Stimulated activated CD4-positive, alpha-beta T cell treated with anti-CD3 and anti-CD28 coated beads, Interleukin-4, amount 100 ng/mL, for 4 hours (primary cell): ENCODE measurements at places on chromosomes 13 and 19.

GRCh38 chr19:5298471-5298901 is 42.1 kb downstream of the PTPRS start:
- no peak for DNase-seq

- no peak for DNase-seq
These were observed 316.0 kb upstream of the ARGLU1 start for GRCh38 chr13:106883976-106884375.

- DNase-seq, result no peak
These were observed 34.9 kb upstream of the ZNF83 start for GRCh38 chr19:52673014-52673413.

DNA sequence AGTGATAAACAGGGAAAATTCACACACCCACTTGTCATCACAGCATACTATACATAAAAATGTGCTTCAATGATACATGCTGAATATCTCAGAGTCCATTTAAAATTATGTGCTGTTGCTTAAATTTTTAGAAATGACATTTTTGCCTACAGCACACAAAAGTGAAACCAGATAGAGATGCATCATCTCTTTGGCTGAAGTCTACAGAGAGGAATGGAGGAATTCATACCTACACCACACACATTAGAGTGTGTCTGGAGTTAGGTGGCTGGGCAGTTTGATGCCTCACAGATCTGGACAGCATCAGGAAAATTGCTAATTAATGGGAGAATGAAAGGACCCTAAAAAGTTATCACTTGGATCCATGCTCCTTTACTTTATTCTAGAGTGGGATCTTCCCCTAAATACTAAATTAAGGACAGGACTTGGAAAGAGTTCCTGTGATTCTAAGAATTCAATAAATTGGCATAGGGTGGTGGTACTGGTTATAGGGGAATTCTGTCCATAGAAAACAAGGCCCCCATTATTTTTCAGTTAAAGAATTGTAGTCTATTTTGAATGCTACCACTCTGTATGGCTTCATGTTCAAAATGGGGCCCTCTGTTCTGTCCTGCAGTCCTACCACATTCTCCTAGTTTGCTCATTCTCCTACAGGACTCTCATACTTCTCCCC is 41.3 kb downstream of the RCBTB2 start:
- no peak for DNase-seq

- DNase-seq, result no peak
These were observed 1017.4 kb downstream of the EFNB2 start for GRCh38 chr13:105518086-105518485.

- DNase-seq, result peak; percentile 6
These were observed 446.4 kb downstream of the COG6 start for GRCh38 chr13:40101708-40102359.

GRCh38 chr19:18251587-18252369 is 22.5 kb downstream of the IQCN start:
- peak; percentile 77 for DNase-seq

DNA sequence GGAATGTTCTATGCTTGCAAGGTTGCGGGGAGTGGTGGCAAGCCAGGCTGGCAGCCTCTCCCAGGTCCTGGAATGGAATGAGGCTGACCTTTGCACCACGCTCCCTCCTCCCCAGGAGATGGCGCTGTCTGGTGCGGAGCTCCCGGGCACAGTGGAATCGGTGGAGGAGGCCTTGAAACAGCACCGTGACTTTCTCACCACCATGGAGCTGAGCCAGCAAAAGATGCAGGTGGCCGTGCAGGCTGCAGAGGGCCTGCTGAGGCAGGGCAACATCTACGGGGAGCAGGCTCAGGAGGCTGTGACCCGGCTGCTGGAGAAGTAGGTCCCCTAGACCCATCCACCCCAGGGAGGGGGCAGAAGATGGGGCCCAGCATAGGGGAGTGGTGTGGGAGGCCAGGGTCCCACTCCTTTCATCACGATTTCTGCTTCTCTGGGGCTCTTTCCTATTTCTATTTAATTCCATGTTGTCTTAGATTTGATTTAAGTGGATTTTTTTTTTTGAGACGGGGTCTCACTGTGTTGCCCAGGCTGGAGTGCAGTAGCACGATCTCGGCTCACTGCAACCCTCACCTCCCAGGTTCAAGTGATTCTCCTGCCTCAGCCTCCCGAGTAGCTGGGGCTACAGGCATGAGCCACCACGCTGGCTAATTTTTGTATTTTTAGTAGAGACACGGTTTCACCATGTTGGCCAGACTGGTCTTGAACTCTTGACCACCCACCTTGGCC is 53.2 kb upstream of the SHKBP1 start:
- peak; percentile 16 for DNase-seq

GRCh38 chr13:44142540-44142867 is 231.1 kb upstream of the SERP2 start:
- no peak for DNase-seq

DNA sequence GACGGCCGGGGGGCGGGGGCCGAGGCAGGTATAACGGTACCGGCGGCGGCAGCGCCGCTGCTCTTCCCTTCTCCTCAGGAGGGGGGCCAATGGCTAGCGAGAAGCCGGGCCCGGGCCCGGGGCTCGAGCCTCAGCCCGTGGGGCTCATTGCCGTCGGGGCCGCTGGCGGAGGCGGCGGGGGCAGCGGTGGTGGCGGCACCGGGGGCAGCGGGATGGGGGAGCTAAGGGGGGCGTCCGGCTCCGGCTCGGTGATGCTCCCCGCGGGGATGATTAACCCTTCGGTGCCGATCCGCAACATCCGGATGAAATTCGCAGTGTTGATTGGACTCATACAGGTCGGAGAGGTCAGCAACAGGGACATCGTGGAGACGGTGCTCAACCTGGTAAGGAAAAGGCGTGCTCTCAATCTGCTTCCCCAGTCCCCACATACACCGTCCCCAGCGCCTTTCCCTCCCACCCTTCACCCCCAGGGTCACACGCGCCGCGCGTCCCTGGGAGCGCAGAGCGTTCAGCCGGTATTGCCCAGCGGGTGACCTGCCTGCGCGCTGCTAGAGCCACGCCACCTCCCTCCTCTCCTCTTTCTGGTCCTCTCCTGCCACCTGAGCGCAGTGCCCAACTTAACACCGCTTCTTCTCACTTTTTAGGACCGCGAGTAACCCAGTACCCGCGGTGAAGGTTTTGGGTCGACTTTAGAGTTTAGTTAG is 814 bp downstream of the NBEA start:
- no peak for DNase-seq

DNA sequence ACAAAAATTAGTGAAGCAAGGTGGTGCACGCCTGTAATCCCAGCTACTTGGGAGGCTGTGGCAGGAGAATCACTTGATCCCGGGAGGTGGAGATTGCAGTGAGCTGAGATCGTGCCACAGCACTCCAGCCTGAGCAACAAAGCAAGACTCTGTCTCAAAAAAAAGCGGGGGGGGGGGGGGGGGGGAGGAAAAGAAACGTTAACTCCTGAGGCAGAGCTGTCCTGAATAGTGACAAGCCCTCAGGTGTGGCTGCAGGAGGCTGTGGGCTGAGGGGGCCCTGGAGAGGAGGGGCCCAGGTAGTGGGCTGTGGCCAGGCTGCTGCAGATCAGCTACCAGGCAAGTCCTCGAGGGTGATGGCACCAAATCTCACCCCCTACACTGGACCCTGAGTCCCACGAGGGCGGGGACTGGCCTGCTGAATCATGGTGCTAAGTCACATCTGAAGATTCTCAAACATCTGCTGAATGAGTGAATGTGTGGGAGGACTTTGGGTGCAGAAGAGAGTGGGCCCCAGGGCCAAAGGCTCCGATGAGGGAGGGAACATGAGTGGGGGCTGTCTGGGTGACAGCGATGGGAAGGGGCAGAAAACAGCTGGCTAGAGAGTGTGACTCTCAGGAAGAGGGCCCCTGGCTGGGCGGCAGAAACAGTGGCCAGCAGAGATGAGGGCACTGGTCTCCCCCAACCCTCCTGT is 24.6 kb upstream of the ATP1A3 start:
- no peak for DNase-seq

DNA sequence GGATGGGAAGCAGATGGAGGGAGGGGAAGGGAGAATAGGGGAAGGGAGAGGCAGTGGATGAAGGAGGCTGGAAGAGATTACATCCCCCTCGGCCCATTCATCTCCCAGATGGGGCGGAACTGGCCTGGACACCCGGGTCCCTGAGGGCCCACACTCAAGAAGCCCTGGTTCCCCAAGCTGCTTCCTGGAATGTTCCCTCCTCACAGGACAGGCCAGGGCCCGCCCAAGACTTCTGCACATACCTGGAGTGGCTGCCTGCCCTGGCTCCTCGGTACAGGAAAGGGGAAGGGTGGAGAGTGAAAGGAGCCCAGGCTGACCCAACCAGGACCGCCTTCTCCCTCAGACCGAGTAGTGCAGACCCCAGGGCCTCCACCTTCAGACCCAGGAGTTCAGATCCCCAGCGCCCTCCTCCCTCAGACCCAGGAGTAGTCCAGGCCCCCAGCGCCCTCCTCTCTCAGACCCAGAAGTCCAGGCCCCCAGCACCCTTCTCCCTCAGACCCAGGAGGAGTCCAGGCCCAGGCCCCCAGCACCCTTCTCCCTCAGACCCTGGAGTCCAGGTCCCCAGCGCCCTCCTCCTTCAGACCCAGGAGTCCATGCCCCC is 489 bp downstream of the NTF4 start:
- DNase-seq, result no peak

- peak; percentile 54 for DNase-seq
These were observed 713 bp downstream of the KRI1 start for GRCh38 chr19:10565028-10565566.

GRCh38 chr19:54029930-54030490 is 33.7 kb downstream of the VSTM1 start:
- DNase-seq, result peak; percentile 43

DNA sequence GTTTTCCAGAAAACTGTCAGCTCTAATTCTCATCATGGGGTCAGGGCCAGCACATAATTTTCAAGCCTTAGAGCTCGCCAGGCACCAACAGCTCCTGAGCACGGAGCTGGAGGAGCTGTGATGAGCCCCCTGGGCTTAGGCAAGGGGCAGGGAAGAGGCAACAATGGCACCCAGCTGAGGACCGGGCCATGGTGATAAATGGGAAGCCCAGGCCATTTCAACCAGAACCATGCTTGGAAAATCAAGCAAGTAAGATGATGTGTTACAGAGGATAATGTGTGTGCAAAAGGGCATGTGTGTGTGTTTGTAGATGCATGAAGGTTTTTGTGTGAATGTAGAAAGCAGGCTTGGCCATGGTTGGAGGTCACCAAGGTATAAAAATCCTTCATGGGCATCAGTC is 66.8 kb upstream of the UBAC2 start:
- no peak for DNase-seq

- DNase-seq, result no peak
These were observed 182.1 kb upstream of the TSHZ3 start for GRCh38 chr19:31531326-31531725.

- no peak for DNase-seq
These were observed 42.8 kb downstream of the PIN1 start for GRCh38 chr19:9877780-9878510.

DNA sequence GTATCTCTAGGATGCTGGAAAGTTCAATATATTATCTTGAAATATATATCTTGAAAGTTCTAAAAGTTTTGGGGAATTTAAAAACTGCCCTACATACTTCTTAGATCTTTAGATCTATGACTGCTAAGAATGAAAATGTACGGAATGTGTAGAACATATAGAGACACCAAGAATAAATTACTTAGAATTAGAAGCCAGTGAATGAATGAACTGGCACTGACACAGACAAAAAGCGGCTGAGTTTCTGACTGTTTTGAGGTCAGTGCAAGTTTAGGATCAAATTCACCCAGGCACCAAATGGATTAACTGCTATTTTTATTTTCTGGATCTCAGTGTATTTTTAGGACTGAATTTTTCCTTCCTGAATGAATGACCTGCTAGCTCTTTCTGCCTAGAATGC is 411.2 kb downstream of the KCTD12 start:
- DNase-seq, result no peak

- no peak for DNase-seq
These were observed 844 bp upstream of the RFX1 start for GRCh38 chr19:14006766-14007562.

DNA sequence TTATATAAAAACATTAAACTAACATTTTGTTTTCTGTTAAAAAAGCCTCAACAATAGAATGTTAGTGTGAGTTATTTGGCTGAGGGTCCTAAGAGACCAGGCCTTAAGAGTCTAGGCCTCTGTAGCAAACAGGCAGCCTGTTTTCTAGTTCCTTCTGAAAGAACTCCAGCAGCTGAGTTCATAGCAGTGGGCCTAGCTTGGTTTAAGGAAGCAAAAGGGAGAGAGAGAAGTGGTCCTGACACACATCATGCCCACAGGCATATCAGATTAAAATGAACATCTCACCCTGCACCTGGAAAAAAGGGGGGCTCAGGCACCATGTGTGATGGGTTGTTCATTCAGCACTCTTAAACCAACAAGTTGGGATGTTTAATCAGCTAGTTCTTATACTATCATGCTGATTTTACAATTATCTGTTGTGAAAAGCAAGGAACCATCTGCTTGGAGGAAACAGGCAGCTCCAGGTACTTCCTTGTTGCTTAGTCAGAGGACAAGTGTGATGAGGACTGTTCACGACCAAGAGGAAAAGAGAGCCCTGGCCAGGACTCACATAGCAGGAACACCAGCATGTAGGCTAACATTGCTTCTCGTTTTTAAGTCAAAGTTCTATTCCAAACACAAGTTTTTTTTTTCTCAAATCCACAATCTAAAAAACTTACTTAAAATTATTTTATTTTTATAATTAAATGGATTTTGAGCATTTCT is 81.3 kb upstream of the FRY start:
- no peak for DNase-seq
